NCI-H446 treated with DMSO at 0.1 percent for 48 hours (cell line): ENCODE measurements at places on chromosomes 5 and 9.

DNA sequence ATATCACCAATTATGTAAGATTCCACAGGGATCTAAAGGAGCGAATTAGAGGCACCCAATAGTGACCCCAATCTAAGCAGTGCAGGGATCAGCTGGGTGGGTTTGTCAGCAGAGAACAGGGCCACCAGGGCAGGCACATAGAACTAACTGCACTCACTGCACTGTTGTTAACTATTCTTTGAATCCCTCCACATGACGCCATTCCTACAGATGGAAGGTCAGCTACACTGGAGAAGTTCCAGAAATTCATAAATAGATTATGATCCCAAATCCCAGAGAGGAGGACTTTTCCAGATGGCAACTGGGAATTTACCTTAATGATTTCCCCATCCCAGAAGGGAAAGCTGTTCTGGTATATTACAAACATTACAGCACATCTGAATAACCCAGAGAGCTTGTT lies 84.2 kb downstream of the THBS4 start:
- no peak for DNase-seq

DNA sequence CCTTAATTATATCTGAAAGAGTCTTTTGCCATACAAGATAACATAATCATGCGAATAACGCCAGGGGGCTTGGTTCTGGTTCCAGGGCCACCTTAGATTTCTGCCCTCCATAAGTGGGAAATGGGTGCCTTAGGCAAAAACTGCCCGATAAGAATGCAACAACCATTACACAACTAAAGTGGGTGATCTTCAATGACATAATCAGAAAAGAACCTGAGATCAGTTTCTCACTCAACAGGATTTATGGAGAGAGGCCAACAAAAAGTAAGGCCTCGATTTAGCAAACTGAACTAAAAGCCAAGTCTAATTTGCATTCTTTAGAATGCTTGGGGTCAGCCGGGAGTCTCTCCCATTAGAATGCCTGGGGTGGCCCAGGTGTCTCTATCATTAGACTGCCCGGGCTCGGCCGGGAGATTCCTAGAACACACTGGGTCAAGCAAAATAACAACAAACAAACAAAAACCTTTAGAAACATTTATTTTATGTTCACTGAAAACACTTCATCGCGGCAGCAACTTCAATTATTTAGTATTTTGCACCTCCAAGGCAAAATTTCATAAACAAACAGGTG lies 194.8 kb downstream of the AUH start:
- DNase-seq: no peak

GRCh38 chr5:96687812-96688453 lies 25.8 kb downstream of the CAST start:
- DNase-seq: peak; percentile 33

DNA sequence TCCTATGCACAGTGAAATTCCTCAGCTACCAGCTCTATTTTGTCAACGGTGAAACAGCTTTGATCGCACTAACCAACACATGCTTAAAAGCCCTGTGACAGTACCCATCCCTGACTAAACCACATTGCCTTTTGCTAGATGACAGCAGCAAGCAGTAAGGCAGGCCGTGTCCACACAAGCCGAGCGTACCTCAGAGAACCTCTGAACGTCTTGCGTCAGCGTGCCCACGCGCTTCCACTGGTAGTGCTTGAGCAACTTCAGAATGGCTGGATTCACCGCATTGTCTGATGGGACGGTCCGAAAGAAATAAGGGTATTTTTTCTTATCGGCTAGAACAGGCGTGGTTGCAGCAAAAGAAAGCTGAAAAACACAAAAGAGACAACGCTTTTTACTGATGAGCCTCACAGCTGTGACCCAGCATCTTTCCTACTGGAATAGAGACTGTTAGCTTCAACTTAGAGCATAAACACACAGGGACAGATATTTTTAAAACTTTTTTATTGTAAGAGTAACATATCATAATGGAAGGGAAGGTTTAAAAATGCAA lies 167.0 kb downstream of the GABBR2 start:
- no peak for DNase-seq

GRCh38 chr9:37880916-37881479 lies 22.9 kb downstream of the SLC25A51 start:
- no peak for DNase-seq

- no peak for DNase-seq
Measured at GRCh38 chr5:81214848-81215247, 18.3 kb upstream of the CKMT2 start.

DNA sequence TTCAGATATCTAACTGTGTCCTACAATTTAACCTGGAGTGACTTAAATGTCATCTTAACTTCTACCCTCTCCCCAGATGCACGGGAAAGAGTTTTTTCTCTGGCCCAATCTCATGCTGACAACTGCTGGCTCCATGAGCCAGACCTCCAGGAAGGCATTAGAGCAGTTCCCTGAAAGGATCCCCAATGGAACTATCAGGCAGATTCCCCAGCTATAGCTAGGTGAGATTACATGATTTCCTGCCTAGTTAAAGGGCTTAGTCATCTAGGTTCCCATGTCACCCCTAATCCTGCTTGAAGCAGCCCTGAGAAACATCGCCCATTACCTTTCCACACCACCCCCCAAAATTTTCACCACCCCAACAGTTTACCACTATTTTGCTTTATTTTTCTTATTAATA lies 373.5 kb upstream of the TRPC7 start:
- DNase-seq: no peak

- no peak for DNase-seq
Measured at GRCh38 chr9:135301271-135302263, 178.0 kb upstream of the PPP1R26 start.

- no peak for DNase-seq
Measured at GRCh38 chr5:15968993-15969392, 210.6 kb downstream of the MARCHF11 start.
